ENCODE measurements at places on chromosomes 4 and X. TPM values are rescaled to one million over a fixed set of nuclear protein-coding genes. Genes with fewer than 3 reads are reported as not detected.

DNA sequence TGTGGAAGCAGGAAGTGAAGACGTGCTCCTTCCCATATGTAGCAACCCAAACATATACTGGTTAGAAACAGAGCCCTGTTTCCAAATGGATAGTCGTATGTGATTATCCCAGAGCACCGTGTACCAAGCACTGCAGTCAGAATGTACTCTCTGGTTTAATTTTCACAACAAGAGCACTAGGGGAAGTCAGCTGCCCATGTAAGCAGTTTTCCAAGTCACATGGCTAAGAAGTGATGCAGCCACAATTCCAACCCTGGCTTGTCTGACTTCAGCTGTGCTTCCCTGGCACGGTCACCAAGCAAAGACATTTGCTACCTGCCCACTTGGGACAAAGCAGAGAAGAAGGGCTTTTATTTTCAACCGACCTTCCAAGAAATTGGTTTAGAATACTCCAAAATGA lies 28.2 kb upstream of the CEP135 start:
- no peak for DNase-seq

DNA sequence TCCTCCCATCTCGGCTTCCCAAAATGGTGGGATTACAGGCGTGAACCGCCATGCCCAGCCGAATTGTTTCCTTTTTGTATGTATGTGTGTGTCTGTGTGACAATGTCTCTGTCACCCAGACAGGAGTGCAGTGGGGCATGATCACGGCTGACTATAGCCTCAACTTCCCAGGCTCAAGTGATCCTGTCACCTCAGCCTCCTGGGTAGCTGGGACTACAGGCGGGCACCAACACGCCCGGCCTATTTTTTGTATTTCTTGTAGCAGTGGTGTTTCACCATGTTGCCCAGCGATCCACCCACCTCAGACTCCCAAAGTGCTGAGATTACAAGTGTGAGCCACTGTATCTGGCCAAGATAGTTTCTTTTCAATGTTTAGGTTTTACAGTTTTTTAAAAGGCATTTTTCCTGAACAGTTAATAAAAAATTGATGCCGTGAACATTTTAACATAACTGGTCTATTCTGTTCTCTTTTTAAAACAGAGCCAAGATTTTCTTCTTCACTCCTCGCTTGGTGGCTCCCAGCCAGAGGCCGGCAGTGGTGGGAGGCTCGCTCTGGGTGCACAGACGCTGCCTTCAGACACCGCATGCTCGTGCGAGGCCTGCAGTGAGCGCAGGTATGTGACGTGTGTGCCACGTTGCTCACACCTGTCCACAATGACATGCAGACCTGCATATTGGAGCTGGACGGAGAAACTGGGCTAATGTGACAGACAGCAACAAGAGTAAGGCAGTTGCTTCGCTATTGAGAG lies 88.5 kb downstream of the FAM193A start:
- DNase-seq = no peak

DNA sequence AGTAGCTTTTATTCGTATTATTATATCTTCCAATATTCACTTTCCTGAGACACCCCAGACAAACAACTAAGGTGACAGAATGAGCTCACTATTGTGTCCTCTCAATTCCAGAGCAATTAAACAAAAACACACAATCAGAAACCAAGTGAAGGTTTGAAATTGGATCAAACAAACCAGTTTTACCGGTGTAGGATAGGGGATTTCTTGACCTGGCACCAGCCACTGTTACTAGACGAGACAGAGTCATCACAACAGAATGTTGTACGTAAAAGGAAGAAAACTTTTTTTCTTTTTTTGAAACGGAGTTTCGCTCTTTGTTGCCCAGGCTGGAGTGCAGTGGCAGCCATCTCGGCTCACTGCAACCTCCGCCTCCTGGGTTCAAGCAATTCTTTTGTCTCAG lies 43.7 kb downstream of the LDOC1 start:
- no peak for DNase-seq

Gene GABRQ
- polyA plus RNA-seq = 0.05 TPM

Gene SLC9B1
- polyA plus RNA-seq = not detected

Gene CDS1
- 11.0 TPM for polyA plus RNA-seq

Gene XAGE1A
- polyA plus RNA-seq = not detected

Gene PCDH18
- polyA plus RNA-seq = 17.2 TPM

Gene CFAP47
- polyA plus RNA-seq = not detected
